ENCODE measurements at places on chromosomes 6 and 20.

DNA sequence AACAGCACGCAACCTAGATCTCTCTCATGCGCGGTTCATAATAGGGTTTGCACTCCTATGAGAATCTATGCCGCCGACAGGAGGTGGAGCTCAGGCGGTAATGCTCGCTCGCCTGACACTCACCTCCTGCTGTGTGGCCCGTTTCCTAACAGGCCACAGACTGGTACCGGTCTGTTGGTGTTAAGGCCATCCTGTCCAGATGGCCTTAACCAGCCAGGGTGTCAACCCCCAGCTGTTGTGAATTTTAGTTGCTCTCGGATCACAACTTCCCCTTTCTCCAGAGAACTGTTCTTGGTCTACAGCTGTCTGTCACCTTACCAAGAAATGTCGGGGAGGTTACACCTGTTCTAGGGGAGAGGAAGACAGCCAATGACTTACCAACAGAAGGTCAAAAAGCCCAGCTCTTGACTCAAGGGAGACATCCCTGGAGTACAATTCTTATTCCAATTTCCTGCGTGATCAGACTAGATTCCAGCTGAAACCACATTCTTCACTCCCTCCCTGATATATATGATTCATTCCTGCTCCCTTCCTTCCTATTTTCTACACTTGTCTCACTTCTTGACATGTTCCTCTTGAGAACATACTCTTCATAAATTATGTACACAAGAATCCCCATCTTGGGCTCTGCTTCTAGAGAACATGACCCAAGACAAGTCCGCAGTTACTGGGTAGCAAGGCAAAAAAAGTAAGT is 23.1 kb upstream of the DNAAF9 start:
- DNase-seq = no peak

DNA sequence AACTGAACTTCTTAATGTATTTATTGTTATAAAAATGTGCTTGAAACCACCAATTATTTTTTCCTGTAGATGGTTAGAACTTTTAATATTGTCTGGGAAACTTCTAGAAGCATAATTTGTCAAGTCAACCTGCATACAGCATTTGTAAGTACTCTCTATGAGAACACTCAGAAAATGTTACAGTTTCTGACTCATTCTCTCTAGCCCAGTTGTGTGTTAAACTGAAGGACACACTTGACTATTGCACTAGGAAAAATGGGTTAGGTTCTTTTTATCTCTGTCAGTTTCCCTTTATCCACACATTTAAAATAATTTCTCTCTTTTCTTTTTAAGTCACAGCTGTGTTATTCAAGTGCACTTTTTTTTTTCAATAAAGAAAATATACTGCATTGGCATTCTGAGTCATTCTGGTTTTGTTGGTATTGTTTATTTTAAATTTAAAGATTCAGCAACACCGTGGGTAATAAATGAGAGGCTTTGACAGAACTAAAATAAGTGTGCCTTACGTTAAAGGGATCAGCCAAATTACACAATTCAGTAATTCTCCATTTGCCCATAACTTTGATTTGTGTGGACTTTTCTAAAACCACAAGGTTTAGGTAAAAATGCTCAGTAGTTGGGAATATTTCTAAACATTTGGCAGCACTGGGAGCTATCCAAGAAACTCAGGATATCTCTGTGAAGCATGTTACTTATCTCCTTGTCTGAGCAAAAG is 50.7 kb downstream of the OPN5 start:
- DNase-seq = no peak

DNA sequence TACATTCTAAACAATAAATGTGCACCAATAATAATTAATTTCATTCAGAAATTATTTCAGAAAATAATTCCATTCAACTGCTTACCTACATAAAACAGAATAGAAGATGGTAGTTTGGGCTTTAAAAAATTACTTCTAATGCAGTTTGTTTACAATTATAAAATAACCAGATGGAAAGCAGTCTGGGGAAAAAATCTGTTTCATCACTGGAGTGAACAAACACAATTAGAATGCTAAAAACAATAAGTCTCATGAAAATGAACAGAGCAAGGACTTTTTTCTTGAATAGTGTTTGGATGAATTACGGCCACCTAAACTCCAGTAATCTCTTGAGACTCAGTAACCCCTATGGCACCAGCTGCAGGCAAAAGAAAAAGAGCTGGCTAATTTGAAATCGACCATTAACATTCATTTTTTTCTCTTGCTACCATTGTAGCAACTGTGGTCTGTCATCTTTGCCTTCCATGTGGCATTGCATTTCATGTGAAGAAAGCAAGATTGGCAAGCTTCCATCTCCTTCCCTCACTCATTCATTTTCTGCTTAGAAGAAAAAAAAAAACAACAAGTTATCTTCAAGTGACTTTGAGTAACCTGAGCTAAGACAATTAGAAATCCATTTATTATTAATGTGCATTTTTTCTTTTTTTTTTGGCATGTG is 88.4 kb upstream of the CEP85L start:
- DNase-seq = no peak

DNA sequence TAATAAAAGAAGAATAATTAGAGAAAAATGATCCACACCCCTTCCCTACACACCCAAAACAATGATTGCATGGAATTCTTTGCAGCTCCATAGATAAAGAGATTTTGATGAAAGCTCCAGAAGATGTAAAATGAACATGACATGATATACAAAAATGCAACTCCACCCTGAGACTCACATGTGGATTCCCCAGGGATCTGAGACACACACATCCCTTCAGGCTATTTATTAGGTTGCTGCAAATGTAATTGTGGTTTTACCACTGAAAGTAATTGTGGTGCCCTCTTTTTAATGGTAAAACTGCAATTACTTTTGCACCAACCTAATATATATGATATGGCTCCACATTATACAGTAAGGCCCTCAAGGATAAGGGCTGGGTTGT is 40.4 kb upstream of the TBC1D7 start:
- DNase-seq = no peak

- DNase-seq = no peak
Observed at GRCh38 chr6:51029561-51029960, 210.9 kb downstream of the TFAP2B start.

GRCh38 chr6:45445749-45446549 is 68.2 kb upstream of the SUPT3H start:
- DNase-seq = no peak

DNA sequence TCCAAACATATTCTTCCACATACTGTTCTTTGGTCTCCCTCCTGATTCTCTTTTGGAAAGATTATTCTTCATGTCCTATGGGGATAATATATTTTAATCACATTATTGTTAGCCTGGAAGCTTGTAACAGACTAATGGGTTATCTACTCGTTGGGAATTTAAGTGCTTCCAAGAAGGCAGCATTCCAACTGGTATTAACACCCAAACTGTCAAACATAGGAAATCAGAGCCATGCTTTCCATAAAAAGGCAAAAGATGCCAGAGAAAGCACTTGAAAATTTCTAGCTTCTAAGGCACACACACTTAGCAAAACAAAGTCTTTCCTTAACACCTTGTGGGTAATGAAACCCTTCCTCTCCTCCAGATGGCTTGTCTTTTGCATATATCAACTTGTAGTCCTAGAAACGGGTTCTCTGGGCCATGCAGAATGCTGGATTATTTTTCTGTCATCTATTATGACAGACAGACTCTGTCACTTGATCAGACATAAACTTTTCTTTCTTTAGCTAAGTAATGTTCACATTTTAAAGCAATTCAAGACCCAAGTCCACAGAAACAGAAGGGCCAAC is 41.5 kb downstream of the B4GALT5 start:
- DNase-seq = no peak

- no peak for DNase-seq
Observed at GRCh38 chr20:49843139-49843538, 30.5 kb downstream of the SLC9A8 start.

DNA sequence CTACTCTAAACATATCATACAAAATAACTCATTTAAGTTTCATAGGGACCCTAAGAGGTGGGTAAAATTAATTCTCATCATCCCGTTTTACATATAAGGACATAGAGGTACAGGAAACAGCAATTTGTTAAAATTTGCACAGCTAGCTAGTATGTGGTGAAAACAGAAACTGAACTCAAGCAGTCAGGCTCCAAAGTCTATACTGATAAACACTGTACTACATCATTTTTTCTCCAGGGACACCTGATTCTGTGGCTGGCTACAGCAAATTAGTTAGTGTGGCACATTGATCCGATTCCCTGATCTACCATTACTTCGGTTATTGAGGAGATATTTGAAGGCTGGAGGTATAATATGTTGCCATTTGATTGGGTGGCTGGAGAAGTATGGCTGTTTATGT is 36.2 kb upstream of the E2F3 start:
- no peak for DNase-seq

DNA sequence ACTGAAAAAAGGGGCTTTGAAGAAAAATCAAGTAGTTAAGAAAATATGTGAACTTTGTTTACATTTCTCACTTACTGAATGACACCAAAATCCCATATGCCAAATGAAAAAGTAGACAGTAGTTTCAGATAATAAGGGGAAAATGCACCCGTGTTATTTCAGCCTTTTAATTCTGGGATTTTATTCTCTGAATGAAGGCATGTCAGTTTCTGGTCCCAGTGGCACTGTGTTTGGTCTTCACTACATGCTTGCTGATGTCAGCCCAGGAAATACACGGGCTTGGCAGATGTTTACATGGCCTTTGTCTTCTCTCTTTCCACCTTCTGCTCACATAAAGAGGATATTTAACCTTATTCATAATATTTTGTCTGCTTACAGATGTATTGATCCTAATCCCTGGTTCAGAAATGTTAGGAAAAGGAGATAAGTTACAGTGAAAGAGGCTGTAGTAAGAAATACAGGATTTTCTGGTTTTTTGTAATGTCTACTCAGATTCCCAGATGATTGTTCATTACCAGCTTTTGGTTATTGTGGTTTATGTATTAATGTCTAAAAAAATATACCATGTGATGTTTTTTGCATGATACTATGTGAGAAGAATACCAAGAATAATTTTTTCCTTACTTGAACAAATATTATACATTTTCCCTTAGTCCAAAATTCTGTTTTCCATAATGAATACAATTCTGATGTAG is 27.7 kb downstream of the DSE start:
- no peak for DNase-seq

DNA sequence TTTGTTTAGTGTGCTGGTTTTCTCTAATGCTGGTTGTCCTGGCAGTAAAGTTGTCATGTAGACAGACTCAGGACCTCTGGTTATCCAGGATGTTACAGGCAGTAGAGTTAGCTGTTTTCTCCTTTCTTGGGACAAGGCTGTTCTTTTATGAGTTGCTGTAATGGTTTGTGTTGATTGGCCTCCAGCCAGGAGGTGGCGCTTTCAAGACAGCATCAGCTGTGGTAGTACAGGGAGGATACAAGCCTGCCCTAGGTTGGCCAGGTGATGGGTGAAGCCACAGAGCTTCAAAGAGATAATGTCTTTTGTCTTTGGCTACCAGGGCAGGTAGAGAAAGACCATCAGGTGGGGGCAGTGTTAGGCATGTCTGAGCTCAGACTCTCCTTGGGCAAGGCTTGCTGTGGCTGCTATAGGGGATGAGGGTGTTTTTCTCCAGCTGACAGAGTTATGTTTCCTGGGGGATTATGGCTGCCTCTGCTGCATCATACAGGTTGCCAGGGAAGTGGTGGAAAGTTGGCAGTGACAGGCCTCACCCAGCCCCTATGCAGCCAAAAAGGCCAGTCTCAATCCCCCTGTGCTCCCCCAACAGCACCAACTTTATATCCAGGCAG is 127.2 kb upstream of the TAB2 start:
- DNase-seq = no peak

GRCh38 chr20:19070681-19071445 is 141.6 kb upstream of the SLC24A3 start:
- DNase-seq = no peak

GRCh38 chr6:124029567-124029966 is 225.9 kb downstream of the NKAIN2 start:
- no peak for DNase-seq

- DNase-seq = no peak
Observed at GRCh38 chr20:52129611-52130010, 62.0 kb downstream of the ZFP64 start.

DNA sequence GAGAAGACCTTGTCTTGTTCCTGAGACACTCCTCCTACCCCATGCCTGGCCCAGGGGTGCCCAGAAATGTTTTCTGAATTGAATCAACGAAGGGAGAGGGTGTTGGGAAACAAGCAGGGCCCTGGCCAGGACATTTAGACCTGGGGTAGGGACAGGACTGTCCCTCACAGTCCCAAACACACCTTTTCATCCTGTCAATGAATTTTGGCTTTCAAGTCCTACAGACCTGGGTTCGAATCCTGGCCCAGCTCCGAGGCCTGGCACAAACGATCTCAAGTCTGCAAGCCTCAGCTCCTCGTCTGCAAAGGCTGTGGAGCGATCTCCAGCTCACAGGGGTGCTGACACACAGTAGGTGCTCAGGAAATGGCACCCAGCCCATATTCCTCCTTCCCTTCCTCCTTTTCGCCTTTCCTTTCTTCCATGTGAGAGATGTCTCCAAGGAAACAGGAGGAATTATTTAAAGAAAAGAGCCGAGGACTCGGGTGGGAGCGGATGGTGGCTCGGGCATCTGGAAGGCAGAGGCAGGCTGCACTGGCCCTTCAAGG is 7.3 kb upstream of the DLGAP4 start:
- no peak for DNase-seq

DNA sequence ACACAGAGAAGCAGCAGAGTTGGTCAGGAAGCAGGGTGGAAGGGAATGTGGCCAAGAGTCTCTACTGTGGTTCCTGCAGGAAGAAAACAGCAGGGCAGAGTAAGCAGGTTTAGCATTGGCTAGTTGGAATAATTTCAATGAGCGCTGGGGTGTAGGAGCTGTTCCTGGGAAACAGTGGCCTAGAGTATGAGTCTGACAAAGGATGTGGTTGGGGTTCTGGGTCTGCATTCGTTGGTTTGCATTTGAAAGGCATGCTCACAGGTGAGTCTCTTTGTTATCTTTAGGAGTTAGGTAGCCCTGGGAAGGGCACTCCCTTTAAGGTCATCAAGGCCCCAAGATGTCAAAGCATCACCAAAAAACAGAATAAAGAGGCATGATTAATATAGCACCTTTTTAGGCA is 911.6 kb upstream of the SLC35B3 start:
- DNase-seq = no peak
